ENCODE measurements at places on chromosomes 12 and 14. TPM values are rescaled to one million over a fixed set of nuclear protein-coding genes. Genes with fewer than 3 reads are reported as not detected.
A peak's percentile ranks its signal among the peaks of the same experiment; 100 is the strongest.

- H3K27ac ChIP-seq, result no peak overlapping the region
- H3K4me3 ChIP-seq, result no peak overlapping the region
Measured at GRCh38 chr14:64656986-64657385, 47.2 kb upstream of the PLEKHG3 start.

The ANAPC7 gene
- total RNA-seq, result 86.7 TPM

DNA sequence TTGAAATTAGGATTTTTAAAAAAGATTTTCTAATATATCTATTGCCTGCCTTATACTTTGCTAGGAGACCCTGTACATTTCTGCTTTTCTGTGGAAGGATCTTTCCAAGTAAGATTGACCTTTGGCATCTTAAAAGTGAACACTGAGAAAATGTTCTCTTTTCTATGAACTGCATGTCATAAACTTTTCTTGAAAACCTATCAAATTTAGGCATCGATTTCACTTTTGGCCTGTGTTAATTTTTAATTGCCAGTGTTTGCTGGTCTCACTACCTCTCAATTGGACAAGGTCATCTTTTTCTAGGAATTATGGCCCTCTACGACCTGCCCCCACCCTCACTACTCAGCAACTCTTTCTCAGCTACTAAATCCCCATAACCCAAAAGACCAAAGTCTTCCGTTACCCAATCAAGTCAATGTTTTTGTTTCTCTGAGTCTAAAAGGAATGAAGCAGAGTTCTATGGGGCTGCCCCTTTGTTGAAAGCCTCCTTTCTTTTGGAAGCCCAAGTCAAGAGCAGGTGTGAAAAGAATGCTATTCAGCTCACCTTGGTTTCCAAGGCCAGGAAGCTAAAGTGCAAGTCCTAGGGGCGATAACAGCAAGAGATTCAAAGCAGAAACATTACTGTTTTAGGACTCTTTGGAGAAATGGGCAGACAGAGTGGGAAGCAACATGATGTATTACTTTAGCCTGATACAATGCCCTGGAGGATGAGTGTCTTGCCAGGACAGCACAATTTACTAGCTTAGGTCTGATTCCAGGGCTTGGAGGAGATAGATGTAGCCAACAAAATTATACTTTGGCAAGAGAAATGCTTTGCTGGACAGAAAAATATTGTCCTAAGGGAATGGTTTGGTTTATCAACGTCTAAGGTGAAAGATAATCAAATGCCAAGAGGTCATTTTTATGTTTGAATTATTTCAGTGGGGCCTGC is 55.0 kb downstream of the IGF1 start:
- no peak overlapping the region for H3K27ac ChIP-seq
- H3K36me3 ChIP-seq, result no peaks in the 10 kb centered on the region
- H3K4me1 ChIP-seq, result no peaks in the 10 kb centered on the region
- no peaks in the 10 kb centered on the region for H3K27me3 ChIP-seq

DNA sequence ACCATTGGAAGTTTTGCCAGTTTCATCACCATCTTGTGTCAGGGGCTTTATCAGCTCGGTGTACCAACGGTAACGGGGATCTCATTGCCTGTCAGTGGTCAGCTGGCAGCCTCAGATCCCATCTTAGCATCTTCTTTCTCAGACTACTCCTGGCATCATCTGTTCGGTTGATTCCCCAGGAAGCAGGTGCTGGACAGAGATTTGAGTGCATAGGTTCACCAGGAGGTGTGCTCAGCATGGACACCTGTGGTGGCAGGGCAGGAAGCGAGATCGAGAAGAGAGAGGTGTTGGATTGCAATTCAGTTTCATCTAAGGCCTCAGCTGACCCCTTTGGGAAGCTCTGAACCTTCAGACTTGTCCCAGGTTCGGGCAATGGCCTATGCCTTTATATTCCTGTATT is 76.0 kb downstream of the C12orf75 start:
- peak; percentile 34 for DNase-seq
- no peaks in the 10 kb centered on the region for H3K27me3 ChIP-seq
- no peak overlapping the region for H3K4me3 ChIP-seq
- no peaks in the 10 kb centered on the region for H3K4me1 ChIP-seq

- no peak for DNase-seq
- H3K27ac ChIP-seq, result no peak overlapping the region
Measured at GRCh38 chr12:93089805-93090569, 160.9 kb upstream of the EEA1 start.

DNA sequence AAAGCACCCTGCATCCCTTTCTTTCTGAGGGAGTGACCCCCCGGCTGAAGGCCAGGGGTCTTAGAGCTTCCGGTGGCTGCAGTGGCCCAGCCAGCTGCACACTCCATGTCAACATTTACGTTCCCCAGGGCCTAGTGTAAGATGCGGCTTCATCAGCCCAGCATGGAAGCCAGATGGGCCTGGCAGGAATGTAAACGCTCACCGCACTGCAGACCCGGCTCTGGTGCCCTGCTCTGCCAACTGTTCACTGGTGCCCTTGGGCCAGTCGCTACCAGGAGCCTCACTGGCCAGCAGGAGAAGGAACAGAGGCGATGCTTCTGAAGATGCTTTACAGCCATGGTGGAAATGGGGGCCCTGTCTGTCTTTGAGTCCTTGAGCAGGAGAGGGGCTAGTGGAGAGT is 8.6 kb upstream of the TMEM119 start:
- H3K36me3 ChIP-seq, result no peaks in the 10 kb centered on the region
- DNase-seq, result no peak
- no peaks in the 10 kb centered on the region for H3K4me1 ChIP-seq
- H3K4me3 ChIP-seq, result no peak overlapping the region

DNA sequence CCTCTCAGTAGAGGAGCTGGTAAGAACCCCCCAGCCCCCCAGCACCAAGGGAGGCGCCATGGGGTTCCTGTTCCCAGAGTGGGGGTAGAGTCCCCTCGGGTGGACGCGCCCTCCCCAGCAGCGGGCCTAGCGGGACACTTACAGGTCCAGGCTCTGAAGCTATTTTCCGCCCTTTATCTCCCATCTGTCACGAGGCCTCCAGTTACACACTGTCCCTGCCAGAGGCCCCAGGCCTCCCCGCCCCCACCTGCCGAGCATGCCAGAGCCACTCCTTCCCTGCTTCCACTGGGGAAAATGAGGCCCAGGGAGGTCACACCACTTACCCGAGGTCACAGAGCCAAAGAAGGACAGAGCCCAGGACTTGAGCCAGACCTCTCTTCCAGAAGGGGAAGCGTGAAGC is 3.1 kb downstream of the C14orf180 start:
- no peak overlapping the region for H3K27ac ChIP-seq
- H3K4me1 ChIP-seq, result no peaks in the 10 kb centered on the region
- H3K36me3 ChIP-seq, result no peaks in the 10 kb centered on the region
- H3K27me3 ChIP-seq, result no peaks in the 10 kb centered on the region
- H3K4me3 ChIP-seq, result no peak overlapping the region

DNA sequence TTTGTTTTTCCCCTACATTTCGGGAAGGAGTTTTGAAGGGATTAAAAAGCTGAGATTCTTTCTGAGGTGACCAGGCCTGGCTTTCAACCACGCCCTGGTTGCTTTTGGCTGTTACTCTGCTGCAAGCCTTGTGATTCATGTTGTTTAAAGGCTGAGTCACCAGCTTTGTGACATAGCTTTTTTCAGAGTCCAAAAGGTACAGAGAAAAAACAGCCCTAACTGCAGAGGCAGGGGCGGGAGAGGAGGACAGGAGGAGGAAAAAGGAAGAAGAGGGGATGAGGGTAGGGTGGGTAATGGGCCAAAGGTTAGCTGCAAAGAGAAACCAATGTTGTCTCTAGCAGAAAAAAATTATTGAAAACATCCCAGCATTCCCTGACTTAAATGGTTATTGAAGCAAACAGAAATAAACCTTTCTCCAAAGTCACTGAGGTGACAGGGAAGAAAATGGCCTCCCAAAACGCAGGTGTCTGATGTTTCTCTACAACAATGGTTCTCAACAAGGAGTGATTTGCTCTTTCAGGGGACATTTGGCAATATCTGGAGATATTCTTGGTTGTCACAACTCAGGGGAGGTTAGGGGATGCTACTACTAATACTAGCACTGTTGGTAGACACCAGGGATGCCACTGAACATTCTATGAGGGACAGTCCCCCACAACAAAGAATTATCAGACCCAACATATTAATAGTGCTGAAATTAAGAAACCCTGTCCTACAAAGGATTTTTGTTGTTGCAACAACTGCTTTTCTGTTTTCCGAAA is 2.1 kb upstream of the UBC start:
- H3K4me1 ChIP-seq, result peaks cover 19% of the 10 kb centered on the region
- peak; percentile 81 for DNase-seq
- peaks cover 22% of the 10 kb centered on the region for H3K36me3 ChIP-seq
- H3K4me3 ChIP-seq, result peak overlapping the region; percentile 99
- no peaks in the 10 kb centered on the region for H3K27me3 ChIP-seq

DNA sequence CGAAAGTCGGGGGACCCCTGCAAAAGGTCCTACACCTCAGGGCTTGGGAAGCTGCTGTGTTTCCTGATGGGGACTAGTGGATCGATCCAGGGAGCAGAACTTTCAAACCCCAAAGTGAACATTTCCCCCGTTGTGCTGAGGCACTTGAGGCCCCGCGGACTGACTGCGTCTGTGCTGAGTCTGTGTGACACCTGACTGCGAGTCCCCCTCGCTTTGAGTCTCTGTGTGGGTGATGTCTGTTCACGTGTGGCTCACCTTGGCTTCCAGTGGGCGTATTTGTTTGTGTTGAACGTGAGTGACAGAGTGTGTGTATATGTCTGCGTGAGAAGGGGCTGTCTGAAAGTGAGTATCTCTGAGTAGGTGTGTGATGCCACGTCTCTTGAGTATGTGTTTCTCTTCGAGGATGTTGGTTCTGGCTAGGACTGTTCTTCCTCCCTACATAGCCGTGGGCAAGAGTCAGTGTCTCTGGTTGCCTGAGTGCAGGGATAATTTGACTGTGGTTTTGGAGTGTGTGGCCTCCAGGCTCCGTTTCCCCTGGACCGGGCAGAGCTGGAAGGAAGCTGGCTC is 1.3 kb downstream of the TEAD4 start:
- peaks cover 6% of the 10 kb centered on the region for H3K36me3 ChIP-seq
- peak; percentile 78 for DNase-seq
- peaks cover 4% of the 10 kb centered on the region for H3K4me1 ChIP-seq

The PAH gene
- 1.9 TPM for total RNA-seq

DNA sequence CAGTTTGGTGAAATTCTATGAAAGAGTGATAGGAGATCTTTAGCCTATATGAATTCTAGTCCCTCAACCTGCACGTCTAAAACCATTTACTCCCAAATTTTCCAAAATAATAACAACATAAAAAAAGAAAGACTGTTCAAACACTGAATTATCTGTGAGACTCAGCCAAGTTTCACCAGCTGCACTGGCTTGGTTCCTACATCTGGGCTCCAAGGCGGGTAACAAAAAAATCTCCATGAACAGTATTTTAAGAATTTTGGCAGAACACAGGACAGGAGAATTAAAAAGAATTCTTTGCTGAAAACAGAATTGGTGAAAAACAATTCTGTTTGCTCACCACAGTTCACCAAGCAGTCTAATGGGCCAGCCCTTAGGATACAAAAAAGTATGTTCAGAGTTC is 536.8 kb upstream of the ATP2B1 start:
- peaks cover 43% of the 10 kb centered on the region for H3K27me3 ChIP-seq
- no peaks in the 10 kb centered on the region for H3K4me1 ChIP-seq
- no peak overlapping the region for H3K27ac ChIP-seq
- DNase-seq, result no peak

DNA sequence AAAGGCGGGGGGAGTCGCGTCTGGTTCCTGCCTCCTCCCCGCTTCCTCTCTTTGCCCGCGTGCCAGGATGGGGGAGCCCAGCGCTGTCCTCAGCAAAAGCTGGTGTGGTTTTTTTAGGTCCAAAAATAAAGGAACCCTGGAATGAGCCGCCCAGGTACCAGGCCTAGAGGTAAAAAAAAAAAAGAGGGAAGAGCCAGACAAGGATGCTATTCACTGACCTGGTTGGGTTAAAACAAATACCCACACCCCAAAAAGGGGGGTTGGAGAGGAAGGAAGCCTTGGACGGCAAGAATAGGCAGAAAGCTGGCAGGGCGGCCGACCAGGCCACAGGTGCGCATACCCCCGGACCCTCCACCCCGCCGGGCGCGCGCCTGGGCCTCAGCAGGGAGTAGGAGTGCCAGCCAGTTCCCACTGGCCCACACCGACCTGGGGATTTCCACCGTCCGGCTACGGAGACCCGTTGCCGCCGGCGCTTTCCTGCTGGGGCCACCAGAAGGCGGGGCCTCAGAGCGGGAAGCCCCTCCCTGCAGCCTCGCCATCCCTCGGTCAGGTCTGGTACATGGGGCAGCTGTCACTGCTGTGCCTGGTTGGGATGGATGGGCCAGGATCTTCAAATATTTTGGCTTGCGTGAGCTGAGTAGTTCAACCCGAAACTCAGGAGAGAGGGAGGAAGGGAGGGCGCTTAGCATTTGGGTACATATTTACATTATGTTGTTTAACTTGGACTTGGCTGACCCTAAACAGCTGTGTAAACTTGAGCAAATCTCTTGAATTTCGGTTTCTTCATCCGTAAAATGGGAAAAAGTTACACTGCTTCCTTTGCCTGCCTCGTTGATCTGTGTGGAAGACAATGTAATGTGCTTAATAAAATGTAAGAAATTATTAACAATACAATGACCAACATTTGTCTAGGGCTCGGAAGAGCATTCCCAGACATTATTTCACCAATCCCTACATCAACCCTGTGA is 5.4 kb upstream of the IRF2BPL start:
- H3K27ac ChIP-seq, result peak overlapping the region; percentile 88
- peak overlapping the region; percentile 77 for H3K4me3 ChIP-seq
- no peaks in the 10 kb centered on the region for H3K36me3 ChIP-seq
- peak; percentile 95 for DNase-seq
- peaks cover 5% of the 10 kb centered on the region for H3K4me1 ChIP-seq
- no peaks in the 10 kb centered on the region for H3K27me3 ChIP-seq

DNA sequence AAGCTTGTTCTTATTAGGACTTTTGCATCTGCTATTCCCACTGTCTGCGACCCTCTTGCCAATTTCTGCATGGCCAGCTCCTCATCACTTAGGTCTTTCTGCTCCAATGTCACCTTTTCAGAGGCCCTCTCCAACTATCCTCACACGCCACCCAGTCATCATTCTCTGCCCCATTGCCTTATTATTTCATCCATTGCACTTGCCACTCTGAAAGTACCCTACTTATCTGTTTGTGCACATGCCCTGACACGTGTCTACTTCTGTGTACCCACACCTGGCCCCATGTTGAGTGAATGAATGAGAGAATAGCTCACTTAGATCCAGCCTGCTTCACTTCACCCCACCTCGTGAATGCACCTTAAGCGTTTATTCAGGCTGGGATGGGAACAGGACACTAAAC is 218.7 kb upstream of the TBX3 start:
- H3K27me3 ChIP-seq, result no peaks in the 10 kb centered on the region
- H3K36me3 ChIP-seq, result no peaks in the 10 kb centered on the region
- H3K4me1 ChIP-seq, result peaks cover 8% of the 10 kb centered on the region
- no peak overlapping the region for H3K27ac ChIP-seq
- DNase-seq, result peak; percentile 55
- no peak overlapping the region for H3K4me3 ChIP-seq

GRCh38 chr14:100989924-100990323 is 86.4 kb upstream of the RTL1 start:
- DNase-seq, result no peak
- no peak overlapping the region for H3K27ac ChIP-seq
- no peaks in the 10 kb centered on the region for H3K4me1 ChIP-seq
- no peaks in the 10 kb centered on the region for H3K27me3 ChIP-seq
- no peak overlapping the region for H3K4me3 ChIP-seq

GRCh38 chr12:45627407-45628069 is 102.0 kb upstream of the ARID2 start:
- H3K36me3 ChIP-seq, result no peaks in the 10 kb centered on the region
- H3K27ac ChIP-seq, result no peak overlapping the region
- H3K4me1 ChIP-seq, result no peaks in the 10 kb centered on the region
- H3K27me3 ChIP-seq, result peaks cover 24% of the 10 kb centered on the region

- H3K27ac ChIP-seq, result no peak overlapping the region
- no peaks in the 10 kb centered on the region for H3K27me3 ChIP-seq
- DNase-seq, result no peak
- H3K4me1 ChIP-seq, result peaks cover 4% of the 10 kb centered on the region
Measured at GRCh38 chr12:25767606-25768005, 190.9 kb upstream of the RASSF8 start.
